ENCODE measurements at places on chromosomes 3 and 15.

GRCh38 chr3:193962986-193963685 is 172.8 kb upstream of the HES1 start:
- peak; percentile 40 for DNase-seq

DNA sequence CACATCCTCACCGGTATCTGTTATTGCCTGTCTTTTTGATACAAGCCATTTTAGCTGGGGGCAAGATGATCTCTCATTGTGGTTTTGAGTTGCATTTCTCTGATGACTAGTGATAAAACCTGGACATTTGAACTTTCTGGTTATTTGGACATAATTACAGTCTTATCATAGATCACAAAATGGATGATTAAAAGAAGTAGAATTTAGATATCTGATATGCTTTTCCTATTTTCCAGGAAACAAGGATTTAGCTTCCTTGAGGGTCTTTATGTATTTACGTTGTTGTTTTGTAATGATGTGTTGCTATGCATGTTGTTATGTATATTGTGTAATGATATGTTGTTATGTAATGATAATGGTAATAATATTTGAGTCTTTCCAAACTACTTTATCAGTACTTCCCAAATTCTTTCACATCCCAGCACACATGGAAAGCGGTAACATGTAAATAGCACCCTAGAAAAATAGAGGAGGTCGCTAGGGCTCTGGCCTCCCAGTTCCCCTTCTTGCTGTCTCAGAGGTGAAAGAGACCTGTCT is 53.8 kb downstream of the GJD2 start:
- DNase-seq = no peak

GRCh38 chr15:72916897-72917296 is 133.3 kb upstream of the ADPGK start:
- no peak for DNase-seq

DNA sequence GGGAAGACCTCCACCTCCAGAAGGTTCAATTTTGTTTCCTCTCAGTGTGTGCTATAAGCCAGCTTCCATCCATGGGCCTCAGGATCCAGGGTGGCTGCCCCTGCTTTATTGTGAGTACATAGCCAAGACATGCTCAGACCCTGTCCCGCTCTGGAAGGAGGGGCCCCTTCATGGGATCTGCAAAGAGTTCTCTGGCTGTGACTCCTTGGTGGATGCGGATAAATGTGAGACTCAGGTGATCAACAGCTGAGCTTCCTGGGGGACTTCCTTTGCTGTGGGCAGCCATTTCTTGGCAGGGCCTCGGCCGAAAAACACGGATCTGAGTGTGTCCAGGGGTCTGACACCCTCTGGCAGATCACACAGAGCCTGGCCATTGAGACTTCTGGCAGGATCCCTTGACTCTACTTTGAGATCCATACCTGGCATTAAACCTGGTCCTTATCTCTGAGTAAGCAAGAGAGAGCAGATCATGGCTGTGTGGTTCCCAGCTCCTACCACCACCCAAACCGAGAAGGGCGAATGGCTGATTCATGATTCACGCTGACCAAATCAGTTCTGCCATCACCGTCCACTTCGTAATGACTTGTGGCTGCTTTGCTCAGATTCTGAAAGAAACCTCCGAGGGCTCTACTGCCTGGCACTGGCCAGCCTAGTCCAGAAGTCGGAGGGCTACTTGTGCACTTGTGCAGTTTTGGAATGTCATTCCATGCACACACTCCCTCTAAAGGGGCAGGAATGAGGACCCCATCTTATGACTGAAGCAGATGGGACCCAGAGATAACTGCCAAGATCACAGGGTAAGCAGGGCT is 68.1 kb downstream of the SENP2 start:
- DNase-seq = no peak

DNA sequence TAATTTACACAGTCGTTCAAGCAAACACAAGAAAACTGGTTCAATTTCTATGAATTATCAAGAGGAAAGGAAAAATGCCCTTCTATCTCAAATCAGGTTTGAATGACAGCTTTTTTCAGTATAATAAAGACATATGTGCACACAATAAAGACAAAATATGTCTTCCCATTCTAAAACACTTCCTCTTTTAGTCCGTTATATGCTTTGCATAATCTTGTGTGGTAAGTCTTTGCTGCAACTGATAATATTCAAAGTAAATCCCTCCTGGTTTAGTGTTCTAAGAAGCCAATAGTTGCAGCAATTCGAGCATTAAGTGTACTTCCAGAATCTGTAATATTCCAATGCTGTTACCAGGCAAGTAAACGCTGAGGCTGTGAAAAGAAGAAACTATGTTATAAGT is 43.7 kb upstream of the MAPKBP1 start:
- no peak for DNase-seq

GRCh38 chr3:18987862-18988447 is 160.4 kb upstream of the KCNH8 start:
- DNase-seq = no peak

DNA sequence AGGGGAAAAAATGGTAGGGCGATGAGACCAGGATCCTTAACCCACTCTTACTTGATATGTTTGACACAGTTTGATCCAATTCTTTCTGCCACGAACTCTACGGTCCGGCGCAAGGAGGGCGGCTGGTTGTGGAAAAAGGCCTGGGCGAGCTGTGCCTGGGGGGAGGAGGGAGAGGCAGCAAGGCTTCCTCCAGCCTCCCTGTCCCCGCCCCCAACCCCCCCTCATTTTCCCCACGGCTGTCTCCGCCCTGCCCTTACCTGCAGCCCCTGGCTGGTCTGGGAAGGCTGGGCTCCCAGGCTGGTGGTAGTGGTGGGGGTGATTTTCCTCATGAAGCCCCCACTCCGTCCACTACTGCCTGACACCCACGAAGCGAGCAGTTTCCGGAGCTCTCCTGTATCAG is 8.0 kb downstream of the CDAN1 start:
- DNase-seq = no peak

- no peak for DNase-seq
These were observed 453.5 kb downstream of the SOX2 start for GRCh38 chr3:182165234-182165633.

- no peak for DNase-seq
These were observed 7.7 kb upstream of the IVD start for GRCh38 chr15:40397688-40398412.

GRCh38 chr3:87997298-87997697 is 61.5 kb downstream of the CGGBP1 start:
- peak; percentile 83 for DNase-seq

DNA sequence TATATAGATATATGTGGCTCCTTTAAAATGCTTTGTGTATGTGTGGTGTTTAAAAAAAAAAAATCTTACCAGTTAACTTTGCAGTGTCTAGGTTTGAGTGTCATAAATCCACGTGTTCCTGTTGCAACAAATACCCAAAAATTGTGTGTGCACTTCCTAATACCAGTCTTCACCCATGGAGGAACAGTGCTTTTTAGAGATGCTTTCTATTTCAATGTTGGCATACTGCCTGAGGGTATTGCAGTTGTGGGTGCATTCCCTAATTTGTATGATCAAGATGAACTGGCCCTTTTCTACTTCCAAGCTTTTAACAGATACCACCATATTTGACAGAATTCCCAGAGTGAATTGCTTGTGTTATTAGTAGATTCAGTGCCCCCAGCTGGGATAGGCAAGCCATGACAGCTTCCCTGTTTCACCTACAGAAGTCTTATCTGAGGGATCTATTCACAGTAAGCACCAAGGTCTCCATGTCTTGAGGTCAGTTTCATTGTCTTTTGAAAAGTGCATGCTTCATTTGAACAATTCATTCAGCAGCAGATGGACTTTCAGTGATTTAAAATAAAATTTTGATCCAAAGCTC is 68.9 kb upstream of the GOLGA6B start:
- DNase-seq = peak; percentile 40

DNA sequence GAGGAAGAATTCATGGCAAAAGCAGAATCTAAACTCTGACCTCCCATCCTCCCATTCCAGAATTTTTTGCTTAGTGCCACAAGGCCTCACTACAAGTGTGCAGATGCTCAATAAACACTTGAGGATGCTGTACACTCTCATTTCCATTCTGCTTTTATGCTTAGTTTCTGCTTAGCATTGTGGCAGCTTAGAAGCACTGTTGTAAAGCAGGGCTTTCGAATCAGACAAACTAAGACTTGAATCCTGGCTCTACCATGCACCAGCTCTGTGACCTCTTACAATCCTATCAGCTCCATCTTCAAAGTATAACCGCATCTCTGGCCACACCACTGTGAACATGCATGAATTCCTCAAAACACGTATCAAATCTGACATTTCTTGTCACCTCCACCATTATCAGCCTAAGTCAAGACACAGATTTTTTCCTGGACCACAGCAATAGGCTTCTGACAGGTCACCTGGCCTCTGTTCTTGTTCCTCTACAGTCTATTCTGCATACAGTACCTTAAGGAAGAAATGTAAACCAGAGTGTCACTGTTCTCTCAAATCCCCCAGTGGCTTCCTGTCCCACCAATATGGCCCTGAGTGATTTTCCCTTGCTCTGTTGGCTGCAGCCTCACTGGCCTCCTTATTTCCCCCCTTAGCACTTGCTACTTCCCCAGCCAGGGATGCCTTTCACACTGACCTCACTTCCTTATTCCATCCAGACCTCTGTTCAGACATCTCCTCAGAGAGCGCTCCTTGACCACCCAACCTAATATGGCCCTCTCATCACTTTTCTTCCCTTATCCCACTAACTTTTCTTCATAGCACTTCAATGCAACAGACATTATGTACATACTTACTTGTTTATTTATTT is 8.1 kb upstream of the PHC3 start:
- no peak for DNase-seq

GRCh38 chr15:76495487-76495886 is 158.9 kb downstream of the ISL2 start:
- no peak for DNase-seq
